NCI-H2081 (cell line): ENCODE measurements at places on chromosomes 7 and 10.

DNA sequence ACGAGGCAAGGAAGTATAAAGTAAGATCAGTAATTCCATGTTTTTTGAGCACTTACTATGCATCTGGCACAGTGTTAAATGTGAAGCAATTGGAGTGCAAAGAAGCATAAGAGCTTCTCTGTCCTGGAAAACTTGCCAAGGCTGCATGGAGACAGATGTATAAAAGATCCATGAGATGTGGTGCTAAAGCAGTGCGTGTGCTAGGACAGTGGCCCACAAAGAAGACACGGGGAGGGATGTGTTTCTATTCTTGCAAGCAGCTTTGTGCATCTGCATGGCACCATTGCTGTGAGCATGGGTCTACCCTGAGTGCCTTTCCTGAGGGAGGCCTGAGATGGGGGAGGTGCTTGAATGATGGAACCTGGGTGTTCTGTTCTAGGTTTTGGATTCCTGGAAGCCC is 5.1 kb upstream of the CDHR3 start:
- DNase-seq: no peak

- DNase-seq: no peak
Measured at GRCh38 chr10:7193369-7193768, 217.5 kb downstream of the SFMBT2 start.

DNA sequence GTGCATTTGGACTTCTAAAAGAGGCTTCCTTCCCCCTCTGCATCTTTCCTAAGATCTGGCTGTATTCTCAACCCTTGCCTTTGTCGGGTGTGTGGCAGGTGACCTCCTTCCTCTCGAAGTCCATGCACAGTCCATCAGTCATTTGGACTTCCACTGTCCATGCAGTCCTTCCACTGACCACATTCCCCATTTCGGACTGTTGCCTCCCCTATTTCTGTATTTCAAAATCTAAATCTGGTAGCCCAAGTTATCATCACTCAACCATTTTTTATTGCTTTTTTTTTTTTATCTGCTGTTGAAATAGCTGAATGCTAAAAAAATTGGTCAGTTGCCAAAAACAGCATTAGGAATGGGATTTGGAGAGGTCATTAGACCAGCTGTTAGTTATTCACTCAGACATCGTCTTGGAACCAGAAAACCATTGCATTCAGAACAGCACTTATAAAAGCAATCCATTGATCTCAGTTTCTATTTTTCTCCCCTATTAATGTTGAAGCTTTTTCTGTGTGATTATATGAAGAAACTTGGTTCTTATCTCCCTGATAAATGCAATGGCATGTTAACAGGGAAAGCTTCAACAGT is 575.6 kb downstream of the KIF20B start:
- no peak for DNase-seq

- no peak for DNase-seq
Measured at GRCh38 chr7:75892634-75893272, 13.9 kb downstream of the RHBDD2 start.

- DNase-seq: no peak
Measured at GRCh38 chr10:6074489-6075301, 12.5 kb upstream of the IL2RA start.

DNA sequence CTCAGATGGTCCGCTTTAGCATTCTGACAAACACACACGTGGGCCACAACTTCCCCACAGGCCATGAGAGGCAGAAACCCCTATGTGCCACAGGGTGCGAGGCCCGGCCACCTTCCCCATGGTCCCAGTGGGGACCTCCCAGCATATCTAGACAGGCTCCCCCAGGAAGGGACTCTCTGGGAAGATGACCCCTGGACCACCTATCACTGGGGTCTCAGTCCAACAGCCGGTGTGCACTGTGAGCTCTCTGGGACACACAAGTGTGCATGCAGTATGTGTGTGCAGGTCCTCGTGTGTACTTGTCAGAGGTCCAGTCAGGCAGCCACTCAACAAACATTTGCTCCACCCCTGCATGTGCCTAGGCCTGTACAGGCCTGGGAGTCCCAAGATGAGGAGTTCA is 18.7 kb downstream of the GRID1 start:
- DNase-seq: no peak

DNA sequence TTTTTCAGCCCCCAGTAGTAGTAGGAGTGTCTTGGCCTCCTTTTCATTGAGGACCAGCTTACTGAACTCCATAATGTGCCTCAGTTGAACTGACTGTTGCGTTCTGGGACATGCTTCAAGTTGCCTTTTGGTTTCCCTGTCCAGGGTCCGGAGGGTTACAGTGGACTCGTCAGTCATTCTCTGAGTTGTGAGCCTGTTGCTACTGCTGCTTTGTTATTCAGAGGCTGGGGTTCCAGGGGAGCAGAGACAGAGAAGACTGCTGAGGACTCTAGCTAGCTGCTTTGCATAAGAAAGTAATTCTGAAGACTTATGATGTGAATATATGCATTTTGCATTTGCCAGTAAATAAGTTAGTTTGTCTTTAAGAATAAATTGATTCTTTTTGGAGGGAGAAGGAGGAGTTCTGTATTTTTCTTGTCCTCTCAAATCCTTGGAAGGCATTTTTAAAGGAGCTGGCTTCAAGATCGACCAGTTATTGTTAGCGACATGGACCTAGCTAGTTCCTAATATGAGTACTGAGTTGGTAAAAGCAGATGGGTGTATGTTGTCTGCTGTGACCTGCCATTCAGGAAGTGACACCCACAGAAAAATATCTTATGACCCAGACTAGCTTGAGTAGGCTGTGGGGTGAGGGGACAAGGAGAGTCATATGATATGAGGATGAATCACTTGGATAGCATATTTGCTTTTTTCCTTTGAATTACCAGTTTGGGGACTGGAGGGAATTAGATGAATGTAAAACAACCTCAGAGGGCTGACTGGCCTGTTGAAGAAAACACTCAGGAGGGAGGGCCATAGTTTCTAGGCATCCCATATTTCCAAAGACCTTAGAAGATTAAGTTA is 8.3 kb downstream of the PI4K2A start:
- no peak for DNase-seq

GRCh38 chr10:31031205-31031557 is 484 bp downstream of the ZNF438 start:
- DNase-seq: no peak

DNA sequence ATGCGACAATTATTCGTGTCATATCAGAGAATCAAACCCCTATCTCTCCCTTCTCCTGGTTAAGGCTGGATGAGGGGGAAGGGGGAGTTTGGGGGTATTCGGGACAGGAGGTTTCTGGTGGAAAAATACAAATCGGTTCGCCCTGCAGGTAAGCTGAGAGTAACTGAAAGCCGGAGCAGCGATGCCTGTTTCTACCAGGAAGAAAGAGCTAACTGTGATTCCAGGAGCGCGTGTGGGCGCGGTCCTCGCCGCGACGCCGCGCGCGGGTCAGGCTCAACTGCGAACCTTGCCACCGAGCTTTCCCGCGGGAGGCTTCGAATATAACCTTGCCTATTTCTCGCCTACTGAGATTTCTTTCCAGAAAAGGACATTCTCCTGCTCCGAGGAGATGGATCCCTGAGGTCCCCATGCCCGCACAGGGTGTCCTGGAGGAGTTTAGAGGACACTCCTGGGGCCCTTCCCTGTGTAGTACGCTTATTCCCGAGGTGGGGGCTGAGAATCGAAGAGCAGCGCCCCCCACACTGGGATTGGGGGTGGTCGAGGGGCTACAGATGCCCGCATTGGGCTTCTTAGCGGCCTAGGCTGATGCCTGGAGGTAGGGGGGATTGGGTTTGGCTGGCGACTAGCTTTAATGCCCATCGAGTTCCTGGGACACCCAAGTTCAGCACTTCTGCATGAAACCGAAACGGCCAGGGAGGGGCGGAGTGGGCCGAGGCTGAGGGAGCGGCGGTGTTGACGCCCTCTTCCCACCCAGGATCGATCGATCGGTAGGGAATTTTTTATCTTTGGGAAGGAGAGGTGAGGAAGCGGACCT is 13.0 kb upstream of the DLX6 start:
- no peak for DNase-seq

- DNase-seq: no peak
Measured at GRCh38 chr10:106534441-106534840, 630.1 kb downstream of the SORCS1 start.

- DNase-seq: peak; percentile 13
Measured at GRCh38 chr10:106705681-106706100, 458.8 kb downstream of the SORCS1 start.

DNA sequence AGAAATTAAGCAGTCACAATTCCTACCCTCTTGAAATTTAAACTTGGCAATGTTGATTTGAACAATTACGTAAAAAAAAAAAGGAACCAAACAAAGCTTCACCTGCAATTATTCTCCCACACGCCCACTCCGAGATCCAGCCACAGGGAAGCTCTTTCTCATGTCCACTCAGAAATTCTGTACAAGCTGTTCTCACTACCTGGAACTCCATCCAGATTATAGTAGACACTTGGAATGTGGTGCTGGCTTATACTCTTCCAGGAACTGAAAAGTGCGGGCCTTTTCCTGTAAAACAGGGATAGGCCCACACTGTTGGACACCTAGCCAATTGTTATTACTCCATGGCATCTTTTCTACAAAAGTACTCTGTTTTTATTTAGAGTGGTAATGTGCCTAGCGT is 20.3 kb upstream of the TOMM7 start:
- no peak for DNase-seq

GRCh38 chr7:291373-292092 is 1.6 kb downstream of the FOXL3 start:
- no peak for DNase-seq

DNA sequence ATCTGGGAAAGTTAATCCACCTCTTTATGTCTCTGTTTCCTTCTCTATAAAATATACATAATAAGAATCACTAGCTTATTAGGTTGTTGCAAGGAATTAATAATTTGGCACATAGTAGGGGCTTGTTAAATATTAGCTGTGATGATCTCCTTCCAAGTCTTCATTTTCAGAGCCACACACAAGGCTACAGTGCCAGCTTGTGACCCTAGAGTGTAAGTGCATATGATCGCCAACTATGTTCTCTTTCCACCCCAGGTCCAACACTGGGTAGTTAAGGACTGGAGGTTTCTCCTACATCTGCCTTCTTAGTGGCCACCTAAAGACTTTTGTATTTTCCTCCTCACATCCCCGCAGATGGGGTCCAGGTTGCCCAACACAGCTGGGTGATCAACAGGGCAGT is 17.9 kb upstream of the ACSM6 start:
- DNase-seq: no peak

- DNase-seq: no peak
Measured at GRCh38 chr7:101985057-101985902, 167.9 kb downstream of the CUX1 start.

DNA sequence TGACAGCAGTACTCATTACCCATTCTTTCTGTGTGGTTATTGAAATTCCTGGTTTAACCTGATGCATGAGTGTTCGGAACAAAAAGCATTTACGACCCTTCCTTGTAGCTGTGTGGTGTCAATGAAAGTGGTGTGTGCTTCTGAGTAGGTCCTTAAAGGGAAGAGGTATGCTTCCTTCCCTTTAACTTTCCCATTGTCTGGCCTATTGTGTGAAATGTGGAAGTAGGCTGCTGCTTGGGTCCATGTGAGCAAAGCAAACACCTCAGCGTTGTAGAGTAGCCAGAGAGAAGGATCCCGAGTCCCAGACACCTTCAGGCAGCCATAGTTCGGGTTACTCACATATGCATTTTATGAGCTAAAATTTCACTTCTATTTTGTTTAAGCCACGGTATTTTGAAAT is 74.7 kb downstream of the TSPAN12 start:
- DNase-seq: no peak

DNA sequence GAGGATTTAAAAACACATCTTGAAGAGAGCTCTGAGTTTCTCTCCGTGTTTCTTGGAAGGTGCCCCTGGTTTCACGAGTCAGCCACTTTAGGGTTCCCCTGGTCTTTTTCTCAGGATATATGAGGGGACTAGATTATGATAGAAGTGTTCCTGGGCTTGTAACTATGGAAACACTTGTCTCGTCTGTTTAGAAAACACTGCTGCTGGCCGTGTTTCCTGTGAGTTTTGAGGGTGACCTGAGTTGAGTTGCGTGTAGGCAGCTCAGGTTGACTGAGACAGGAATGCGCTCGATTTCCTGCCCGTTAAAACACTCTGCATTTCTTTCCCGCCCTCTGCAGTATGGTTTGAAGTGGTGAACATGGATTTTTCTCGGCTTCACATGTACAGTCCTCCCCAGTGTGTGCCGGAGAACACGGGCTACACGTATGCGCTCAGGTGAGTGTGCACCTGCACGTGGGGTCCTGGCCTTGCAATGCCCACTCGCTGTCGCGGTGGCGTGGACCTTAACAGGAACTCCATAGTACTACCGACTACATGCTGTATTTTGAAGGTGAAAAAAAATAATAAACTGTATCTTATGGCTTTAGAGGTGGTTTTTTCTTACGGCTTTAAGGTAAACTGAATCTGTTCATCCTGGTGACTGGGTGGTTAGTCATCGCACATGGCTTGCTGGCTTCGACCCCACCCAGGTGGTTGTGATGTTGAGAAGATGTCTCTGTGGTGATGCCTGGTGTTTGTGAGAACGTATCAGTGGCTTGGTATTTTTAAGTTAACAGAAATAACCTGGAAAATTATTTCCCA is at the start of gene SUN1:
Gene SUN1 (plus strand): TSS at position 310 of the 801 bp plus-strand sequence. CDS start 49 bp downstream, at position 359.
- DNase-seq: peak; percentile 24

DNA sequence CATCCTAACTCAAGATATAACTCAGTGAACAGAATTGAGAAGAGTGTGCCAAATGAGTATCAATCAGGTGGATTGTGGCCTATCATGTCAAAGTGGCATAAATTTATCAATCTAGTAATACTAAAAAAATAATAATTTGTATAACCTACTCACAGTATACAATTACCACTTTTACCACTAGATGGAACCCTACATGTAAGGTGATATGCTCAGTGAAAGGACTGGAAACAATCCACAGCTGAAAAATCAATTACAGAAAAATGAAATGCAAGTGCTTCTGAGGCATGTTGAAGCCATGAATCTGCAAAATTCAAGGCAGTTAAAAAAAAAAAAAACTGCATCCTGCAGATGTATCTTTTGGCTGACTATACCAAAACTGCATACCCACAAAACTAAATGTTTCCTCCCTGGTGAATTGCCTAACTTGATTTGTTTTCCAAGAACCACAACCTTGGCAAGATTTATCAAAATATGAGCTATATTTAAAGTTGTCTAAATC is 13.9 kb downstream of the ARHGAP19 start:
- DNase-seq: peak; percentile 12

GRCh38 chr7:3408814-3409595 is 108.0 kb downstream of the SDK1 start:
- DNase-seq: no peak

- DNase-seq: no peak
Measured at GRCh38 chr7:51316666-51317581, at the start of gene COBL. Gene COBL (minus strand): TSS chr7:51316809. CDS start chr7:51316633, 176 bp downstream.

DNA sequence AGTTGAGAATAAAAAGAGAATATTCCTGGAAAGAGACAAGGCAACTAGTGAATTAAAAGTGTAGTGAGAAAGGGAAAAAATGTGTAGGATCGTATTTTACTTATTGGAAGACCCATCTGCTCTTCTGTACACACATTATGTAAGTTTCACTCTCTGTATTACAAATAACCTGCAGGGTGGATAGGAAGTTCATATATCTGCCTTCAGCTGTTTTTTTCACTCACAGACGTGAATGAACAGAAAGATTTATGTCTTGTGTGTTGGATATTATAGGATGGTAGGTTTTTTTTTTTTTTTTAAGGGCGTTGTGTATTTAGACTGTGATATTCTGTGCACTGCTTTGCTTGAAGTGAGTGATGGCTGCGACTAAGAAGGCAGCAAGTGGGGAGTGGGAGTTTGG is 266.5 kb downstream of the AUTS2 start:
- peak; percentile 45 for DNase-seq

GRCh38 chr7:107327986-107328569 is 141.8 kb upstream of the GPR22 start:
- no peak for DNase-seq
